ENCODE measurements at places on chromosomes 6 and 20.
A peak's percentile ranks its signal among the peaks of the same experiment; 100 is the strongest.

GRCh38 chr6:139402876-139403386, 28.5 kb upstream of the CITED2 start:
- DNase-seq, result no peak

GRCh38 chr6:102204351-102204750, 810.8 kb downstream of the GRIK2 start:
- DNase-seq, result no peak

DNA sequence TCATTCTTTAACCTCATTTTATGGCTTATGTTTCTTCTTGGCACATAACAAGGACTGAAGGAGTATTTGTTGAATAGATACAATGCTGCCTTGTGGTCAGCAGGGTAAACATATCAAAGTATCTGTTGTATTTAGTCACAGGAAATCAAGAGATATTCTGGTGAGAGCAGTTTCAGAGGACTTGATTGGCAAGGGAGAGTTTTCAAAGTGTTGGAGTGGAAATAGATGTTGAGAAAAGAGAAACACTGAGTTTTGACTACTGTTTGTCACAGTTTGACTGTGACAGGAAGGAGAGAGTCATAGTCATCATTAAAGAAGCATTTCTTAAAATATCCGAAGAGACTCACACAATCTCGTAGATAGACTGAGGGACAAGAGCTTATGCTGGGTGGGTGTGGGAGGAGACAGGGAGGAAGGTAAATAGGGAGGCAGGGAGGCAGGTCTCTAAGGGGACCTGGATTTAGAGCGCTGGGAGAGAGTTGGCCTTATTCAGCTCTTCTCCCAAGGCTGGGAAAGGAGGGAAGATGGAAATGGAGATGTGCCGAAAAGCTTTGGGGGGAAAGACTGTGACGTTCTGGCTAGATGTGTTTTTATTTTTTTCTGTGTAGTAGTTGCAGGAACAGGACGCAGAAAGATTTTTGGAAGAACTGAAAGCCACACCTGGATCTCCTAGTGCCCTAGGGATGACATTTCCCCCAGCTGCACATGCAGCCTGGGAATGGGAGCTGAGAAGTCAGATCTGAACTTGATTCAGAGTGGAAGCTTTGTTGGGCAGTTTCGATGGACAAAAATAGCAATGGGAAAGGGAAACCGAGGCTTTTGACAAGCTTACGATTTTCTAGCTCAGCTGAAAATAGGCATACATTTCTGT, 65.0 kb upstream of the IFNGR1 start:
- DNase-seq, result no peak

GRCh38 chr6:28353356-28353755, 3.6 kb downstream of the ZKSCAN3 start:
- DNase-seq, result no peak

DNA sequence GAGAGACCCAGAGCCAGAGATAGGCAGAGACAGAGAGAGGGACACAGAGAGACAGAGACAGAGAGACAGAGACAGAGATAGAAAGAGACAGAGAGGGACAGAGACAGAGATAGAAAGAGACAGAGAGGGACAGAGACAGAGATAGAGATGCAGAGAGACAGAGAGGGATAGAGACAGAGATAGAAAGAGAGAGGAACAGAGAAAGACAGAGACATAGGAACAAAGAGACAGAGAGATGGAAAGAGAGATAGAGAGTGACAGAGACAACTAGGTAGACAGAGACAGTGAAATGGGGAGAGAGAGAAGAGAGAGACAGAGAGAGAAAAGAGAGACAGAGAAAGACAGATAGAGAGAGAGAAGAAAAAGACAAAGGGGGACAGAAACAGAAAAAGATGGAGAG, 165.4 kb upstream of the FOXQ1 start:
- DNase-seq, result no peak

DNA sequence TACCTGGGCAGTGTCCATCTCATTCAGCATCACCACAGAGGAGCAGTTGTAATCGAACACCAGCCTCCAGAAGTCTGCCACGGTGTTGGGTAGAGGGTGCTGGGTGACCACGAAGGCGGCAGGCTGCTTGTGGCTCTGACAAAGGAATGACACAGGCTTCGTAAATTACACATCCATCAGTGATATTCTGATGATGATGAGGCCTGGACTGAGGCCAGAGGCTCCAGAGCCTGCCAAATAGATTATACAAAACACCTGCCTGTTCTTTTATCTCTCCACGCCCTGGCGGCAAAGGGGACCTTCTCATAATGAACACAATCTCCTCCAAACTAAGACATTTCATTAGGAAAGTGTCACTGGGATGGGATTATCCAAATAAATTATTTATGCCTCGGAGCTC, 480.2 kb upstream of the CHD6 start:
- no peak for DNase-seq

DNA sequence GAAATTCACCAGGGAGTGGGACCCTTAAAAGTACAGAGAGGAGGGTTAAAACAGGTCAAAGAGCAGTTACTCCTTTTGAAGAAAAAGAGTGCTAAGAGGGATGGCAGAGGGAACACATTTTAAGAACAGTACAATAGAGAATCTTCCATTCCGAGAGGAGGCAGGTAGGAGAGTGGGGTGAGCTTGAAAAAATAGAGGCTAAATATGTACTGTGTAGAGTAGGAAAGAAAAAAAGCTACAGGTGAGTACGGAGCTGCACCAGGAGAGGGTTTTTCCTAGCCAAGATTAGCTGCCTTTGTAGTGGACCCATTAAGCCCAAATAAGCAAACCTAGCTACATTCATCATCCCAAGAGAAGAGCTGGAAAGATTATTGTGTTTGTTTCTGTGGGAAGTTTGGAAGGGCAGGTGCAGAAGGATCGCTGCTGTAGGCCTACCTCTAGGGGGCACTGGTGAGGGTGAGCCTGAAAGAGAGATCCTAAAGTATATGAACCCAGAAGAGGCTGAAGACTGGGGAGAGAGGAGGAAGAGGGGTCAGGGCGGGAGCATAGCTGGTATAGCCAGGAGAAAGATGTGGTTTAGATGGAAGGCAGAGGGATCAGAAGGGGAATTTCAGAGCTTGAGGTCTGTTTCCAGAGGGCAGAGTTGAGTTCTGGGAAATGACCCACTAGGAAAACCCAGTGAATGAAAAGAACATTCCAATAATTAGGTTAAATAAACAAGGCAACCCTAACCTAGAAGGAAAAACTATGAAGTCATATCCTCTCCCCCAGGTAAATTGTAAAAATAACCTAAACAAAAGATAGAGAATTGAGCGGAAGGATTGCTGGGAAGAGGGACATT, 50.2 kb upstream of the HINT3 start:
- peak; percentile 21 for DNase-seq

GRCh38 chr6:44035621-44036020, 91.6 kb downstream of the MRPL14 start:
- DNase-seq, result no peak

- no peak for DNase-seq
Observed at GRCh38 chr6:36368921-36369865, 18.3 kb downstream of the ETV7 start.

DNA sequence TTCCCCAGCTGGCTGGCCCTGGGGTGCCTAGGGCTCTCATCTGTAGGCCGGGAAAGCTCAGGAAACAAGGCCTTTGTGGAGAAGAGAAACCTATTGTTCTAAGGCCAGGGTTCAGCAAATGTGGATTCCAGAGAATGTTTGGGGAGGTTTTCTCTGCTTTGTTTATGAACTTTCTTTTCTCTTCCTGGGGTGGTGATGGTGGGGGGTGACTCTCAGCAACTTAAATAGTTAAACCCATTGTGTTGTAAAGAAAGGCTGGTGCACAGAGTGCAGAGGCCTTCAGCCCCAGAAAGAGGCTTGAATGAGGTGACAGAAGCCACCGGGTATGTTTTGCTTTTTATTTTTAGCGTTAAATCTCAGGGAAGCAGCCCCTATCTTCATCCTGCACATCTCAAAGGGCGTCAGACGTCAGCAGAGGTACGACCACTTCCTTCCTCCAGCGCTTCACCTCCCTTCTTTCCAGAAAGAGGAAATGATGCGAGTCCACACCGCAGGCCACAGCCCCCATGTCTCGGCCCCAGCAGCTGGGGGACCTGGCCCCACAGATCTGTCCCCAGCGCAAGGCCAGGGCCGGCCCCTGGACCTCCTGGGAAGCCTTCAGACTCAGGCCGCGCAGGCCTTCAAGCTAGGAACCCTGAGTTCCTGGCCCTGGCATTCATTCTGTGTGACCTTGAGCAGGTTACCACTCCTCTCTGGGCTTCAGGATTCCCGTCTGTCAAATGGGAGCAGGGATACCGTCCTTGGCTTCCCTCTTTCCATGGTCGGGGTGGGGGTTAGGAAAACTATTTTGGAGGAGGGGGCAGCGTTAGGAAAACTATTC, 605 bp upstream of the PPP1R16B start:
- peak; percentile 68 for DNase-seq

DNA sequence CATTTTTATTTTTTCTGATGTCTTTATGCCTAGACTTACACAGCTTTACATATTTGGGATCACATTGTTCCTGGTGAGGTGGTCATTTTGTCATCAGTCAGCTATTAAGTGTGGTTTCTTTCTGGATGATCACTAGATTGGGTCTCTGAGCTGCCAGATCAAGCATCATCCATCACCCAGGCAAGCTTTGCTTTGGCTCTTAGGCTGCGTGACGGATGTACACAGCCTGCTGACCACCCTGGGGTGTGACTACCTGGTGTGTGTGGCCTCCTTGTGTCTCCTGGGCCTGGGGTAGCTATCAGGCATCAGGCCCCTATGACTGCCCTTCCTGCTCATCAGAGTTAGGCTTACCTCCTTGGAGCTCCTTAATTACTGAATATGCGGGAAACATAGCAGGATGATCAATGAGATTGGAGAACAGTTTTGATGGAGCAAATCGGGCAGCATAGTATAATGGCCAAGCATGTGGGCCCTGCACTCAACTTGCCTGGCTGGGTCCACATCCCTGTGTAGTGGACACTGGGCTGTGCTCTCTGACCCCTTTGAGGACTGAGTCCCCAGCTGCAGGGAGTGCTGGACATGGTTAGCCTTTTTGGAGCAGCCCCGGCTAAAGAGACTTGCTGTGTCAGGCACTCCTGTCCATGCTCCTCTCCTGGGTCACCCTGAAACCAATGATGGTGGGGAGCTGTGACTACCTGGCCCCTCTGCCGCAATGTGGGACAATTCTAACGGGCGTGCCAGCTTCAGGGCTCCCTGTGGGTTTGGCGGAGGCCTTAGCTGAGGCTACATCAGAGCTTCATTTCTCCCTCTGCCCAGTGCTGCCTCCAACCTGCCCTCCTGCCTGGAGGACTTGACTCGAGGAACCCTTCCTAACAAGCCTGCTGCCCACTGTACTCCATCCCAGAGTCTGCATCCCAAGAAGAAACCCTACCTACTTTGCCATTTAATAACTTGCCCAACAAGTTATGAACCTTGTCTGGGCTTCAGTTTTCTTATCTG, 8.2 kb downstream of the DAAM2 start:
- no peak for DNase-seq

DNA sequence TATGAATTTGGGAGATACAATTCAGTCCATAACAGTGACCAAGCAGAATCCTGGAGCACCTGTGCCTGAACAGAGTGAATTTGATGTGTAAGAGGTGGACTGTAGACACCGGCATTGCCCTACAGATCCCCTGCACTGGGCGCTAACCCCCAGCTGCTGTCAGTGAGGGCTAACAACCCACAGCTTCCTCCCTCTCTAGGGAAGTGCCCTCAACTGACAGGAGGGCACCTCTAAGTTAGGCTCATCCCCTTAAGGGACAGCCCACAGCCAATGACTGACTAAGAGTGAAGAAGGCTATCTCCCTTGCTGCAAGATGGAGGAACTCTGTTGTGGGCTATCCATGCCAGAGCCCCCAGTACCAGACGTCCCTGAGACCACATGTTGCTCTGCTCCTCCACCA, 15.3 kb upstream of the BPIFB1 start:
- no peak for DNase-seq

DNA sequence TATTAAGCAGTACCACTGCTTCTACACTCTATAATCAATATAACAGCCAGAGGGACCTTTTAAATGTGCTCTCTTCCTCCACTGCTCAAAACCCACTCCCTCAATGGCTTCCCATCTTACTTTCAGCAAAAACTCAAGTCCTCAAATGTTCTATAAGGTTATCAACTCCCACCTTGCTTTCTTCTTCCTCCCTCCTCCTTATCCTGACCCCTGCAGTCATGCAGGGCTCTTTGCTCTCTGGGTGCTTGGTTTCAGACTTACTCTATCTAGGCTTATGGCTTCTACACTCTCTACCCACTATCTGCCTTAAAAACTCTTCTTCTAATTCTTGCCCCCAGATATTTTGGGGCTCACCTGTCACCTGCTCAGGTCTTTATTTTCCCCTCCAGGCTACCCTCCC, 5.3 kb downstream of the ARHGAP18 start:
- DNase-seq, result no peak

DNA sequence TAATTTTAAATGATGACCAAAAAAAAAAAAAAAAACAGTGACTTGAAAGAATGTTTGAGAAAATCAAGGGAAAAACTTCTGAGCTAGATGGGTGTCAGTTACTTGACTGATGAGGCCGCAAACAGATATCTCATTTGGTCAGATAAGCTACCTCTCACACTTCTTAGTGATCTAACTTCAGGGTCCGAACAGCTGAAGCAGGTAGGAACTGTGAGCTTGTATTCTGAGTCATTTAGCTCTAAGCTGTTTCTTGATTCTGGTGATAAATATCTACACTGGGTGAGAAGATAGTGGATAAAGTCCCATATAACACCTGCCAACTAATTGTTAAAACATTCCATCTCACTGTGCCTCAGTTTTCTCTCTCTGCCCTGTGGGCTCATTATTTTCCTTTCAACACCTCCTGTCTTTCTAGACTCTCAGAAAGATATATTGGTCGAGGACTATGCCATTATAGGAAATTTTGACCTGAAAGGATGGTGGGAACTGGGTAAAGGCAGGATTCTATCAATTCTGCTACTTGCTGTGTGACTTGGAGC, 7.7 kb downstream of the KIF3B start:
- no peak for DNase-seq
